Stimulated activated CD4-positive, alpha-beta T cell treated with anti-CD3 and anti-CD28 coated beads, Interleukin-12 subunit alpha, Interleukin-12 subunit beta, amount 100 ng/mL, for 48 hours (primary cell): ENCODE measurements at places on chromosomes 16 and 17.

DNA sequence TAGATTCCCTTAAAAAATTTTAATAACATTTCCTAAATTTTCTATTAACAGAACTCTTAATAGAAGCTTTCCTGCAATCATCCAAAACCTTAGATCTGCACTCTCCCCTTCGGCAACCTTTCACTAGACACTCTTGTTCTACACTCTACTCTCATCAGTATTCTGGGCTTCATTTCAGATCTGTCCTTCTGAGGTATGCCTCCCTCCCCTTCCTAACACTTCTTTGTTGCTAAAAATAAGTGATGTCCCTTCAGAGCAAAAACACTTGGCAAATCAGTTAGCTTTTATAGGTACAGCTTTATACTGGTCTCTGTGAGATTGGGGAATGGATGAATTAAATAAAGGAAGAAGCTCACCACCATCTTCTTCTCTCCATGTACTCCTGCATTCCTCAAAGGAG, 28.2 kb upstream of the GNAO1 start:
- DNase-seq = no peak

- peak; percentile 52 for DNase-seq
Measured at GRCh38 chr17:28712032-28712704, 480 bp upstream of the PROCA1 start.

DNA sequence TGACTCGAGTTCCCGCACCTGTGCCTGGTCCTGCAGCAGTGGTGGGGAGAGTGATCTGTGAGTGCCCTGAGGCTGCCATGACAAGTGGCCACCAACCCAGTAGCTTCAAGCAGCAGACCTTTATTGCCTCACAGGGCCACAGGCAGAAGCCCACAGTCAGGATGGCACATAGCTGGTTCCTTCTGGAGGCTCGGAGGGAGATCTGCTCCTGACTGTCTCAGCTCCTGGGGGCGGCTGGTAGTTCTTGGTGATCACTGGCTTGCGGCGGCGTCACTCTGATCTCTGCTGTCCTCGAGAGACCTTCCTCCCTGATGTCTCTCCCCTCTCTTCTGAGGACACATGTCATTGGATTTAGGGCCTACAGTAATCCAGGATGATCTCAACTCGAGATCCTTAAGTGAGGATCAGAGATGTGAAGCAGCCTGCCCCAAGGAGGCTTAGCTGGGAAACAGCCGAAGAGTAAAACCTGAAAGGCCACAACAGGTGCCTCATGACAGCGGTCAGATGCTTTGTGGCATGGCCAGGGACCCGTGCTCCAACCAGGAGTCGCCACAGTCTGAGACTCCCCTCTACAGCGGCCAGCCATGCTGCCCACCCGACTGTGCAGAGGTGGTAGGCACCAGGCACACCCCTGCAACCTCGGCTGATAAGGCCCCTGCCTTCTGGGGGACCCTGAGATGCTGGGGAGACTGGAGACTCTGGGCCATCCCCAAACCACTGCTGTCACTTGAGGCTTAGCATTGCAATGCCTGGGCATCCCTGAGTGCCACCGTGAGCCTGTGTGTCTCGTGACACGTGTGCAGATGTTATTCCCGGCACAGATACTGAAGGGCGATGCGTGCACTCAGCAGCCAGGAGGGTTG, 30.0 kb upstream of the SLC38A10 start:
- no peak for DNase-seq

DNA sequence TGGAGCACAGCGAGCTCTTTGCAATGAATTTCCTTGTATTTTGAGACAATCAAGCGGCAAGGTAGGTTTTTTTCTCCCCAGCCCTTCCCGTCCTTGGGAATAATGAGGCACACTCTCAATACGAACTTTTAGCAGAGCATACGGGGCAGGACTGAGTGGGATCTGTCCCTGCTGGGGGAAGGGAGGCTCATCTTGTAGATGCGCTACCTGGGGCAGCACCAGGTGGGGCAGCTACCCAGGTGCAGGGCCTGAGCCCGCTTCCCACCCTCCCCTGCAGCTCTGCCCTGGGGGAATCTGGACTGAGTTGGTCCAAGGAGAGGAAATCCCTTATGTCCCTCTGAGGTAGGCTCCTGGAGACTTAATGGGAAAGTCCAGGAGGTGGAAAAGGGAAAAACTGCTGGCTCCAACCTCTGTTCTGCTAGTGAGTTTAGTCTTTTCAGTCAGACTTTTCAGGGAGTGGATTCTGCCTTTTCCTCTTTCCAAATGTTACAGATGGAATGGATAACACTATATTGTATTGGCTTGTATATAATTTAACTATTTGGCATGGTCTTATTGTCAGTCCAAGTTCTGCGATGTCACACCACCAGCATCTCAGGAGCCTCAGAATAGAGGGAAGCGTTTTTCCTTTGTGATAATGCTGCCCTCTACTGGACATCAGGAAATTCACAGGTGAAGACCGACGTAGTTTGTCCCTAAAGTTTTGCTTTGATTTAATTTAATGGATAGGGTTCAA, 9.6 kb upstream of the CES1 start:
- DNase-seq = no peak

DNA sequence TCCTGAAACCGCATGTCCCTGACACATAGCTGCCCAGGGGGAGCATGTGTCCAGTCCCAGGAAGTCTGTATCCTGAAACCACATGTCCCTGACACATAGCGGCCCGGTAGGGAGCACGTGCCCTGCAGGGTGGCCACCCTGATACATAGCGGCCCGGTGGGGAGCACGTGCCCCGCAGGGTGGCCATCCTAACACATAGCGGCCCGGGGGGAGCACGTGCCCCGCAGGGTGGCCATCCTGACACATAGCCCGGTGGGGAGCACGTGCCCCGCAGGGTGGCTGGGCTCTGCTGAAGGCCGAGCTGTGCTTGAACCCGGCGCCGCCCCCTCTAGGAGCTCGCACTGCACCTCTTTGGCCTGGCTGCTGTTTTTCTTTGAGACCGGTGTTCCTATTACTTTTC, 18.7 kb upstream of the RPL13 start:
- no peak for DNase-seq

- DNase-seq = no peak
Measured at GRCh38 chr17:47660064-47660492, 10.4 kb downstream of the KPNB1 start.
